ENCODE measurements at places on chromosomes 3 and 15.

DNA sequence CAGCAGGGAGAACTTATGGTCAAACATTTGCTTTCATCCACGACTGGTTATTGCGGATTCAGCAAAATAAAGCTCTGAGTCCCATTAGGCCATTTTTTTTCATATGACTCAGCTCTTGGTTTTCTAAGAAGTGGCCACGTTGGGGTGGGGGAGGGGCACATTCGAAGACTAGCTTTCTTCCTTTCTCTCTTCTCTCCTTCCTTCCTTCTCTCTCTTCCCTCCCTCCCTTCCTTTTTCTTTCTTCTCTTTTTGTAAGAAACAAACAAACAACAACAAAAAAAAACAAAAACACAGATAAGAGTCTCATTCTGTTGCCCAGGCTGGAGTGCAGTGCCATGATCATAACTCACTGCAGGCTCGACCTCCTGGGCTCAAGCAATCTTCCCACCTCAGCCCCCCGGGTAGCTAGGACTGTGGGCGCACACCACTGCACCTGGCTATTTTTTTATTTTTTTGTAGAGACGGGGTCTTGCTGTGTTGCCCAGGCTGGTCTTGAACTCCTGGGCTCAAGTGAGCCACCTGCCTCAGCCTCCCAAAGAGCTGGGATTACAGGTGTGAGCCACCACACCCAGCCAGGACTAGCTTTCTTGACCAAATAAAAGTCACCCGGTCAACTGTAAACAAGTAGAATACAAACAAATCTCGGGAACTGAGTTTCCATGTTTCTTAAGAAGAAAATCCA lies 41.6 kb downstream of the ABCC5 start:
- peak; percentile 27 for DNase-seq

- peak; percentile 12 for DNase-seq
Observed at GRCh38 chr3:31004025-31004678, 109.7 kb upstream of the GADL1 start.

DNA sequence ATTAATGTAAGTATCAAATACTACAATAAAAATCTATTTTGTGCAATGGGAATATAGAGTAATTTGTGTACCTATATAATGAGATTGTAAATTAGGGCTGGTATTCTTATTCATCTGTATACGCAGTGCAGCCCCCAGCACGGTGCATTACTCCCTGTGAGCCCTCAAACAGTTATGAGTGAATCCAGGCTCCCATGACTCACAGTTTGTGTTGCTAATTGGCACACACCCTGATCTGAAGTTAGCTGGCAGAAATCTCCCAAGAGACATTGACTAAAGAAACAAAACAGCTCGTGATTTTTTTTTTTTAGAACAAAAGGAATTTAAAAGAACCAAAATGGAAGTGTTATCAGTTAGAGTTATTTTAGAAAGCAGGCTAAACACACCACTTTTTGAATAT lies 15.7 kb downstream of the GK5 start:
- peak; percentile 51 for DNase-seq

DNA sequence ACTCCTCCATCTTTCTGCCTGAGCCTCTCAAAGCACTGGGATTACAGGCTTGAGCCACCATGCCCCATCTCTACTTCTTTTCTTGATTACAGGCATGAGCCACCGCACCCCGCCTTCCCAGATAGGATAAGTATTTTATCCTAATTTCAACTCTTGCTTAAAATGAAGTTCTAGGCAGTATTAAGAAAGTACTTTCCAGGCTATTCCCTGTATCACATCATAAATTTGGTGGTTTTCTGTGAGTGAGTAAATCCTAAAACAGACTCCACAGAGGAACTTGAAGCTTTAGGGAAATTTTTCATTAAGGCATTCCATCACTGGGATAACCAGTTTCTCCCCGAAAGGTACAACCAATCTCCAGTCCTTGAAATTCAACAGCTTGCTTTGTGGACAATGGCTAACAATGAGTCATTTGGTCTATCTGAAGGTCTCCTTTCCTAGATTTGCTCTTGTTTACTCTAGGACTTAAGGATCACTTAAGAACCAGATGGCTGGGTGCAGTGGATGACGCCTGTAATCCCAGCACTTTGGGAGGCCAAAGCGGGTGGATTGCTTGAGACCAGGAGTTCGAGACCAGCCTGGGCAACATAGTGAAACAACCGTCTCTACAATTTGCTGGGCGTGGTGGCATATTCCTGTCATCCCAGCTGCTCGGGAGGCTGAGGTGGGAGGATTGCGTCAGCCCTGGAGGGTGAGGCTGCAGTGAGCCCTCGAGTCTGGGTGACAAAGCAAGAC lies 49.7 kb upstream of the SKIL start:
- DNase-seq = peak; percentile 62

DNA sequence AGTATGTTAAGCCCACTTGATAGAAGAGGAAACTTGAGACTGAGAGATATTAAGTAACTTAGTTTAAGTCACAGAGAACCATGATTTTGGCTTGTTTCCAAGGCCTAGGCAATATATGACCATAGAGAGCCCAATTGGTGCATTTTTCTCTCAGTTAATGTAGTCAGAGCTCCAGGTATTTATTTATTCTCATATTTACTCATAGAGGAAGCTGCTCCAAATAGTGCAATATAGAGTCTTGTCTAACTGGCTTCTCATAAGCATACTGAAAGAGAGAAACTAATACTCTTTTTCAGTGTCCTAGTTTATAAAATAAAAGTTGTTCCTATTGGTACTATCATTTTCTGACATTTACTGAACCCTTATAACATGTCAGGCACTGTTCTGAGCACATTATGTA lies 15.2 kb downstream of the TRNT1 start:
- DNase-seq = no peak

GRCh38 chr15:66408675-66409282 lies 22.1 kb downstream of the MAP2K1 start:
- DNase-seq = no peak

GRCh38 chr15:33968224-33968623 lies at the start of gene CHRM5:
Gene CHRM5, plus strand, starts transcription at chr15:33968497. Its CDS starts 94,221 bp downstream, at chr15:34062718.
- no peak for DNase-seq
